ENCODE measurements at places on chromosomes 16 and 17.
A peak's percentile ranks its signal among the peaks of the same experiment; 100 is the strongest.

- no peak for DNase-seq
Measured at GRCh38 chr17:22492331-22492730, 800.0 kb downstream of the KCNJ18 start.

- peak; percentile 70 for DNase-seq
Measured at GRCh38 chr17:44220213-44221083, 973 bp upstream of the UBTF start.

DNA sequence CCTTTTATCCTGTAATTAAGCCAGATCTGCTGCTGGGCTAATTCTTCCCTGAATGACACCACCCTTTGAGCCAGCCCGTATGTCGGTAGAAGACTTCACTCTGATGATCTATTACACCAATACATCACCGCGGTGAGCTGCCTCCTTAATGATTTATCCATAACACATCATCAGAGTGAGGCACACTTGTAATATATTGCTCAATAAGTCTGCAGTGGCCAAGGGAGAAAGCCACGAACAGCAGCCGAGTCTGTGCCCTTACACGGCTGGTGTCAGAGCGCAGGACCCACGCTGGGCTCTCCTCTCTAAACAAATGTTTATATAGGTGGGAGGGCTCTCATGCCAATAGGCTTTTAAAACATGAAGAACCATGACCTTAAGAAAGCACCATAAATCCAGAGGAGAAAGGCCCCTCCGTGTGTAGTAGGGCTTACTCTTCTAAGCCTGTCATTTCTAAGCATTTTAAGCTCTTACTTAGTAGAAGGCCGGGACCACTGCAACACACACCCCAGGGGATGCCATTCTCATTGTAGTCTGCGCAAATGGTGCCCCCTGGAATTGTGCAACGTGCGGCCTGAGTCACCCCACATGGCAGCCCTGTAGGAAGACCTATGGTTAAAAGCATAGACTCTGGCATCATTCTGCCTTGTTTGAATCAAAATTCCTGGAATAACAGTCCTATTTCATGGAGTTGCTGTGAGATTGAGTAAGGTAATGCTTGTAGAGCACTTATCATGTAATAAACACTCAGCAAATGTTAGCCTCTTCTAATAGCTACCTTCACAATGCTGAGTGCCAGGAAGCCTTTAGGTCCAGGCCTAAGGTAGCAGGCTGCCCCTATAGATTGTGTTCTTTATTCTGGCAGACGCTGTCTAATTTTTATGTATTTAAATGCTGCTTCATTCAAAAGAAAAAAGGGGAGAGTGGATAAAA is 26.1 kb downstream of the MRPS23 start:
- no peak for DNase-seq

- DNase-seq: no peak
Measured at GRCh38 chr17:79246225-79247190, 171.9 kb downstream of the ENGASE start.

GRCh38 chr16:27235938-27236245 is 32.6 kb downstream of the KDM8 start:
- DNase-seq: no peak

GRCh38 chr17:47810901-47811635 is 10.5 kb downstream of the OSBPL7 start:
- DNase-seq: no peak

DNA sequence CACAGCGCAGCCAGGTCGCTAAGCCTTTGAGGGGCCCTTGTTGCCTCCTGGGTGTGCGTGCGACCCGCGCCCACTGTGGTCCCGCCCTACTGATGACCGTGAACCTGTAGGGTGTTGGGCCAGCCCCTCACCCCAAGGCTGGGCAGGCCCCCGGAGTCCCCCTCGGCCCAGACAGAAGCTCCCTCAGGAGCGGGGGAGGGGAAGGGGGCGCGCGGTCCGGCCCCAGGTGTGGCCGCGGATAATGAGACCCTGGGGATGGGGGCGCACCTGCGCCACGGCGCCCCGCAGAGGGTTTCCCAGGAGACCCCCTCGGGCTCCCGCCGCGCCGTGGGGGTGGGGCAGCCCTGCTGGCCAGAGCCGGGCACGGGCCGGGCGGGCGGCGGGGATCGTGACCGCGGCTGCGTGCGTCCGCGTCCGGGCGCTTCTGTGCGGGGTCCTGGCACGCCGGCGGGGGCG is 358 bp upstream of the ARHGDIG start:
- no peak for DNase-seq

- no peak for DNase-seq
Measured at GRCh38 chr16:4175849-4176248, 59.6 kb upstream of the ADCY9 start.

DNA sequence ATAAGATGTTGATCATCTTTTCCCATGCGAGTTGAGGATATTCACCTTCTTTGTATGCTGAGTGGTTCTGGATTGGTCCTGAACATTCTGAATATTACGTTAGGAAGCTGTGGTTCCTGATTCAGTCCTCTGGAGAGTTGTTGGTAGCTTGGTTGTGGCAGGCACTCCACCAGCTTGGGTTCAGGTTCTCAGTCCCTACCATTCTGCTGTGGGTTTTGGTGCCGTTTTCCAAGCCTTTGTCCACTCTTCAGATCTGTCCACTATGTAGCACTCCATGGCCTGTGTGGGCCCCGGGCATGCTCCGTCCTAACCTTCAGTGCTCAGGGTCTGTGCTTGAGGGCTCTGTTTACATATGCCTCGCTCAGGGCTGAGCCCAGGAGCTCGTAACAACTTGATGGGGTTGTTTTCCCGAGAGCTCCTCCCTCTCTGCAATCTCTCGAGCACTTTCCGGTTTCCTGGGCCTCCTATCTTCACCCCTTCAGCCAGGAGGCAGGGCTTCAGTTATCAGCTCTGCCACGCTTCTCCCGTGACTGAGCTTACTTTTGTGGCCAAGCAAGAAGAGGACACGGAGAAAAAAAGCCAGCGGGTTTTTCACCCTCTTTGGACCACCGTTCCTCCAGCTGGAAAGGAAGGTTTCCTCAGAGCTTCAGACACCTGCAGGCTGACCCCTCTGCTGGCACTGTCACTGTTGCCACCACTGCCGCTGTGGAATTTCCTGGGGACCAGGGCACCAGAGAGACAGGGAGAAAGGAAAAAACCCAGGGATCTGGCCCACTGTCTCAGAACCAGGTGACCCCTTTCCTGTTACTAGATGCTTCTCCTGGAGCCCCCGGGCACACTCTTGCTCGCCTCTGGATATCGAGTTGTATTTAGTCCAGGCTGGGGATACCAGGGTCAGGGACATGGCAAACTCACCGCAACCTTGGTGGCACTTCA is 19.6 kb downstream of the KIAA0513 start:
- DNase-seq: peak; percentile 96
